NAMALWA (cell line): ENCODE measurements at places on chromosomes 16 and 17.

DNA sequence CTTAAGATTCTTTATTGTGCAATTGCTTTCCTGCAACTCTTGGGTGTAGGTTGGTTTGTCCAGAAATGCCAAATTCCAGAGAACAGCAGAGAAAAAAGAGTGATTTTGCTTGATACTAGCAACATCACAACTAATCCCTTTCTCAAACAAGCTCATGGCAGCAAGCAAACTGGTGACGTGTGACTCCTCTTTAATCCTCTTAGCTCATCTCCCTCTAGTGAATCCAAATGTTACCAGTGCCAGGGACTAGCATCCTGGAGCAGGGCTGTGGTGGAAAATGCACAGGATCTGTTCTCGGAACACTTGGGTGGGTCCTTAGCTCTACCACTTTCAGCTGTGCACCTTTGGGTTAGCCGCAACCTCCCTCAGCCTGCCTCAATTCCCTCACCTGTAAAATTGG, 204.0 kb upstream of the CCL2 start:
- no peak for DNase-seq

DNA sequence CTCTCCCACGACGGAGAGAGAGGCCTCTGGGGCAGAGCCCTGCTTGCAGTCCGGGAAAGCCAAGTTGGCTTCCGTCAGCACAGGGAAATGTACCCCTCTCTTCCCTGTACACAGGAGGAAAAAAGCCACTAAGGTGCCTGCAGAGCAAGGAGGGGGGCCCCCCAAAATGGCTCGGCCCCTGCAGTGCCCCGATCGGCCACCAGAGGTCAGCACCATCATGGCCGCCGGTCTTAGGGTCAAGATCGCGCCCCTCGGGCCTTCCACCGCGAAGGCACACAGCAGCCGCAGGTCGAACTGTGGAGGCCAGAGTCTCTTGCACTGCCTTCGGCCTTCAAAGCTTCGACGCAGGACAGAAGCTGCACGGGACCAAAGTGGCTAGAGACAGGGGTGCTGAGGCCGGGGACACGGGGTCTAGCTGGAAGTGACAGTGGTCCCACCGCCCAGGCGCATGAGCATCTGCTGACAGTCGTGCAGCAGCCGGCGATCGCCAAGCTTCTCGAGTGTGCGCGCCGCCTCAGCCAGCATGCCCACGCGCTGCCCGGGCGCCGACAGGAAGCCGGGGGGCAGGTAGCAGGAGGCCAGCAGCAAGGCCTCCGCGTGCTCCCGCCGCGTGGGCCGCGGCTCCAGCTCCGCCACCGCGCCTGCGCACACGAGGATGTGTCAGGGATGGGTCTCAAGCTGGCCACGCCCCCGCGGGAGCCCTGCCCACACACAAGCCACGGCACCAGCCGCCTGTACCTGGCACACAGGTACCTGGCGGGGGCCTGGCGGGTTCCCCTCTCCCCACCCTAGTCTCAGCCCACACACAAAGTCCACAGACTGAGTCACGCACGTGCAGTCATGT, 24.4 kb downstream of the SREBF1 start:
- peak; percentile 37 for DNase-seq

GRCh38 chr17:17108451-17109049, 66.3 kb downstream of the MPRIP start:
- DNase-seq: no peak

- peak; percentile 87 for DNase-seq
These were observed 29.0 kb downstream of the FCSK start for GRCh38 chr16:70483426-70483825.

GRCh38 chr17:8847891-8848290, 19.6 kb downstream of the PIK3R6 start:
- no peak for DNase-seq

DNA sequence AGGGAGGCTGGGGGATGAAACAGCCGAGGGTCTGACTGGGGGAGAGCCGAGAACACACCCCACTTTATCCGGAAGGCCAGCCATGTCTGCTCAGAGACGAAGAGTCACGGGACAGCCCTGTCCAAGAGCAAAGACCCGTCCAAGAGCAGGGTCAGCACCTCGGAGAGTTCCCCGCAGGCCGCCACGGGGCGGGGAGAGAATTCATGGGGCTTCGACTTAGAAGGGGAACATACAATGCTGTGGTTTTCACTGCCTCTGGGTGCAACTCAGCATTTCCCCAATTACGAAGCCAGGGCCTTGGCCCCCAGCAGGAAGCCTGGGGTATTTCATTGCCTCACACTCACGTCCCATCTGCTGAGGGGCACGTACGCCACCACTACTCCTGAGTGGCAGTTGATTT, 59.3 kb downstream of the JPH3 start:
- peak; percentile 83 for DNase-seq

GRCh38 chr17:30599428-30600059, 122.3 kb downstream of the GOSR1 start:
- peak; percentile 75 for DNase-seq

DNA sequence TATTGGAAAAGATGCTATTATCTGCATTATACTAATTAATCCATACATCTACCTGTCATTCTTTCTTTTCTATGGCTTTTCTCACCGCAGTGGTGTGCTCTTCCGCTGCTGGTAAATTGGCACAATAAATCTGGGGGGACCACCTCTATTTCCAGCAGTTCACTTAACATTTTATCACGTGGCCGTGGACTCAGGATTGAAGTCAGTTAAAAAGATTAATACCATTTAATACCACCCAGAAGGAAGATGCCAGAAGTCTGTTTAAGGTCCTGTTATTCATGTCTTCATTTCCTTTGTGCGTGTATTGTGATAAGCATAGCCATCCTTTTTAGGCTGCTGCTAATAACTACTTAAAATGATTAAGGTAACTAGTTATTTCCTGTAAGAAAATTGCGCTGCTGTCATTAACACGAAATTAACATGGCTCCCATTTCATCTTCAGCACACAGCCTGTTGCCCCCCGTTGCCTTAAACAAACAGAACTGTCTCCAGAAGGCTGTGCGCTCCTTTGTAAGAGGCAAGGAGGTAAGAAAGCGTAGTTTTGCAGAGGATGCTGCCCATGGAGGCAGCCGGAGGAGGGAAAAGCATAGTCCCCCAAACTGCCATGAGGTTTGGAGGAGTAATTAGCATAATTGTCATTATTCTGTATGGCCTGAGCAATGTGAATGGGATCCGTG, 414.4 kb downstream of the UTP18 start:
- no peak for DNase-seq

GRCh38 chr16:88512728-88513696, 57.2 kb upstream of the ZC3H18 start:
- no peak for DNase-seq

- peak; percentile 42 for DNase-seq
These were observed 48.4 kb downstream of the CENPV start for GRCh38 chr17:16304830-16305229.

DNA sequence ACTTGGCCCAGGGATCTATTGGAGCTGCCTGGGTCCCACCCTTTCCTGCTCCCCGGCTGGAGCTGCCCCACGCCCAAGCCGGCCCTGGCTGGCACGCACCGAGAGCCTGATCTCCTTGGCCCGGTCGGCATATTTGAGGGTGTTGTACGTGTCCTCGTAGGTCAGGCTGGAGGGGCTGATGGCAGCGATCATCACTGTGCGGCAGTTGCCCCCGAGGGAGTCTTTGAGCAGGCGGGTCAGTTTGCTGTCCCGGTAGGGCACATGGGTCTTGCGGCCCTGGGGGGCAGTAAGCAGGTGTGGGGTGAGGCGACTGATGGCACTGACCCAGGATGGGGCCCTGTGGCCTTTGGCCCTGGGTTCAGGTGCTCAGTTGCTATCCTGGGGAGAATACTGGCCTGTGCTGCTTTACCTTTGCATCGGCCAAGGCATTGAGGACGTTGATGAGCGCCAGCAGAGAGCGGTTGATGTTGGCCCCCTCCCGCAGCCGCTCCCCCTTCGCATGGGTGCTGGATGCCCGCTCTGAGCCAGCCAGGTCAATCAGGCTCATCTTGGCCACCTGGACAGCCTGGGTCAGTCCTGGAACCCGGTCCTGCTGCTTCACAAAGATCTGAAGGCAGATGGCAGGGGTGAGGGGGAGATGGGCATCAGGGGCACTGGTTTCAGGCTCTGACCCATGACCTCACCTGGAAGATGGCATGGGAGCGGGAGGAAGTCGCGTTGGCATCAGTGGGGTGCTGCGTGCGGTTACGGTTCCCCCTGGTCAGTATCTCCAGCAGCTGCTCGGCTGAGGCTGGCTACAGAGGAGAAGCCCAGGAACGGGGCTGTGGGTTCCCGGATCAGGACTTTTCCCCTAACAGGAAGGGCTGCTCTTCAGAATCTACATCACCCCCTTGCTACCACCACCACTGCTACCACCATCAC, 13.5 kb downstream of the KIF18B start:
- DNase-seq: no peak

DNA sequence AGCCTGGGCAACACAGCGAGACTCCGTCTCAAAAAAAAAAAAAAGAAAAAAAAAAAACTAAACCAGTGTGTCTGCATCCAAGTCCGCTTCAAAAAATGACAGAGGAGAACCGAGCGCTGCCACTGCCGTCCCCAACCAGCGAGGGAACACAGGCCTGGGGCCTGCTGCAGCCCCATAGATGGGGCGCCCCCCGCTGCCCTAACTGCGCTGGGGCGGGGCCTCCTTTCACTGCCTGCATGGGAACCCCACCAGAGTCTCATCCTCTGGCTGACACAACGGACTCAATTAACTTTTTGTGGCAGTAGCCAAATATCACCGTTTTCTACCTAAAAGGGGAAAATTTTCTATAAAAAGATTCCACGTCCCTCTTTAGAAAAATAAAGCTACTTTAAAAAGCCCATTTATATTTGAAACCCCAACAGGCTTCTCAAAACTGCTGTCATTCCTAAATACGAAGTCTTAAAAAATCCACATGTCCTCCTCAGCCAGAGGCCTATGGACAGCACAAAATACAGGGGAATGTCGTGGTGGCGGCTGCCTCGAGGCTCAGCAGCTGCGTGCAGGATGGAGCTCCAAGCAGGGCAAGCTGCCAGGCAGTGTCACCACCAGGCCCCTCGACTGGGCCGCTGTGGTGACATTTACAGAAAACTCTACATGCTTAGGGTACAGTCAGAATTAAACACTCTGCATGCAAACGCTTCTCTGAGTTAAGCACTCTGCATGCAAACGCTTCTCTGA, 30.3 kb downstream of the KLHDC4 start:
- DNase-seq: no peak

DNA sequence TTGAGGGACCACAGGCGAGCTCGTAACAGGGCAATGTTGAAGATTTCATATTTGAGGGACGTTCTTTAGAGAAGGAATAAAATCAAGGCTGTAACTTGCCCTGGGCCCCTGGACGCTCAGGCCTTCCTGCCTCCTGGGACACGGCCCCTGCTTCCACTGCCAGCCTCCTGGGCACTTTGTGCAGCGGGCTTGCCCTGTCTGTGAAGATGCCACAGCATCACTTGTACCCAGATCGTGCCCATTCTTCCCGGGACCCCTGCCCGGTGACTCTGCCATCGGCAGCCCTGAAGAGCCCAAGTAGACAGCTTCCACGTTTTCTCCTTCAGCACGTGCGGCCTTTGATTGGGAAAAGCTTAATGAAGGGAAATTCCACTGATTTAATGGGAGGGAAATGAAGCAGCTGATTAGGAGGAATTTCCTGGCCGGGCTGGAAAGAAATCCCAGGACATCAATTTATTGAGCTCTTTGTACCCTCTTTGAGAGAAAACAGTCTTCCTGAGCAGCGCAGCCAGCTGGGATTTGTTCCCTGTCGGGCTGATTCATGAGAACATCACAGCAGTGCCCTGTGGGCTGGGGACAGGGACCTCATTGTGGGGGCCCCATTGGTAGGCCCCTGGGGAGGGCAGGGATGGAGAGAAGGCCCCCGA, 71.5 kb downstream of the CRISPLD2 start:
- DNase-seq: no peak

DNA sequence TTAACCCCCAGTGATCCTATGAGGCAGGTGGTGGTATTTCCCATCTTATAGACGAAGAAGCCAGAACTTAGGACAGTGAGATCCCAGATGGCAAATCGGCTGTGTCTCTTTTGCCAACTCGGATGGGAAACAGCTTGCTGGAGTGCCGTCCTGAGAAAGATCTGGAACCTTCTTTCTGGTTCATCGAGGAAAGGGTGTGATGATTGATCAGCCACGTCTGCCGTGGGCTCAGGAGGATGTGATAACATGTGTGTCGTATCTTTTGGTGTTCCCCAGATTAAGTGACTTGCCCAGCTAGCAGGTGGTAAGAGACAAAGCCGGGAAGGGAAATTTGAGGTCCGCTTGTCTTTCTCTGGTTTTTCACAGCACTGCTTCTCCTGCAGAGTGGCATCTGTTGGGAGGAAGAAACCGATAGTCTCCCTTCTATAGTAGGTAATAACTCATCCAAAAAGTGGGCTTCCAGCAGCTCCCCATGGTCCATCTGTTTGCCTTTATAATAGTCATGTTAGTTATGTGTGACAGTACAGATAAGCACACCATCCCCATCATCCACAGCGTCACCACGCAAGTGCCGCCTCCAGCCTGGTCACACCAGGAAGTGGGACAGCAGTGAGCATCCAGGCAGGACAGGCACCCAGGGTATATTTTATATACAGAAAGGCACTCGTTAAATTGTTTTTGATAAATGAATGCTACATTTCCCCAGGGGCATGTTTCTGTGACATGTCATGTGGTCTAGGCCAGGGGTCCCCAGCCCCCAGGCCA, 175.5 kb downstream of the KATNIP start:
- DNase-seq: no peak

DNA sequence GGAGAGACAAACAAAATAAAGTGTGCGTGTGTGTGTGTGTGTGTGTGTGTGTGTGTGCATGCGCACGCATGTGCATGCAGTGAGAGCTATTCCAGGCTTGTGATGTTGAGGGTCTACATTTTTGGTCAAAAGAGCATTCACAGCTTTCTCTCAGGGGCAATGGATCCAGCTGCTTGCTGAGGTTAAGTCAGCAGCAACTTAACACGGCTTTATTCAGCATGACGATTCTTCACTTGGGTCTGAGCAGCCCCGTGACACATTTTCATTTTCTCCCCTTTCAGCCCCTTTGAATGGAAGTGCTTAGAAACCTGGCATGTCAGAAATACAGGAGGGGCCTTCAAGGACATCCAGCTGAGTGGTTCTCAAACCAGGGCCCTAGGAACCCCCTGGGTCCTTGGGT, 66.4 kb upstream of the MED9 start:
- DNase-seq: no peak

DNA sequence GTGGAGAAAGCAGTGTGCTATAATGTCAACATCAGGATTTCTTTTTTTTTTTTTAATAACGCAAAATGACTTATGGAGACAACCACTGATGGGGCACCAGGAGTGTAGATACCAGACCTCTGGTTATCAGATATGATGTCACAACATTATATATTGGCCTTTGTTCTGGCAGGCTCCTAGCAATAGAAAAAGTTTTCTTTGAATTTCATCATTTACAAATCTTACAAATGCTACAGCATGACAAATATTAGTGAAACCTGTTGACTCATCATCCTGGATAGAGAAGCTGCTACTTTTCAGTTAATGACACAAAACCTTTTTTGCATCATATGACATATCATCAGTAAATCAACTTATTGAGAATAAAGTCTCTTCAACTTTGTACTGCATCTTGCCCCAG, 6.1 kb downstream of the THUMPD1 start:
- DNase-seq: no peak

GRCh38 chr17:64187093-64187895, 57.4 kb upstream of the ERN1 start:
- DNase-seq: no peak
